ENCODE measurements at places on chromosomes 6 and 20.
A peak's percentile ranks its signal among the peaks of the same experiment; 100 is the strongest.

GRCh38 chr6:168434505-168434904 is 6.5 kb upstream of the SMOC2 start:
- no peak overlapping the region for H3K4me3 ChIP-seq
- no peak for DNase-seq
- H3K4me1 ChIP-seq = 0 out of 2 replicates have a peak, but pooled peaks cover 2% of the 10 kb centered on the region

DNA sequence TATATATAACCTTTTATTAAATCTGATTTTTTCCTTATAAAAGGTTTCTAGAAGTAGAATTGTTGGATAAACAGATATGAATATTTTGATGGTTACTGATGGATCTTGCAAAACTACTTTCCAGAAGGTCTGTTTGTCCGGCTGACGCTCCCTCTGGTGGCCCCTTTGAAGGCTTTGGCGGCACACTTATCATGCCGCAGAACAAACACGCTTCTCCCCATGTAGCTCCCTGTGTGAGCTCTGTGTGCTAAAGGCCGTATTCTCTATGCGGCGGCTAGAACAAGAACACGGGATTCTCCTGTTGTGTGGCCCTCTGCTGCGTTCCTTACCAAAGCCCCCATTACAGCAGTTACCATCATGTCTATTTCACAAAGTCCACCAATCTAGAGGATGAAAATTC is 30.0 kb downstream of the PPP1R3G start:
- H3K27ac ChIP-seq = no peak overlapping the region
- H3K27me3 ChIP-seq = no peaks in the 10 kb centered on the region
- H3K4me1 ChIP-seq = no peaks in the 10 kb centered on the region
- DNase-seq = no peak
- H3K4me3 ChIP-seq = no peak overlapping the region

GRCh38 chr6:161057103-161058091 is 65.8 kb downstream of the MAP3K4 start:
- H3K4me1 ChIP-seq = no peaks in the 10 kb centered on the region
- no peak for DNase-seq
- no peaks in the 10 kb centered on the region for H3K36me3 ChIP-seq
- no peak overlapping the region for H3K27ac ChIP-seq
- H3K4me3 ChIP-seq = no peak overlapping the region

DNA sequence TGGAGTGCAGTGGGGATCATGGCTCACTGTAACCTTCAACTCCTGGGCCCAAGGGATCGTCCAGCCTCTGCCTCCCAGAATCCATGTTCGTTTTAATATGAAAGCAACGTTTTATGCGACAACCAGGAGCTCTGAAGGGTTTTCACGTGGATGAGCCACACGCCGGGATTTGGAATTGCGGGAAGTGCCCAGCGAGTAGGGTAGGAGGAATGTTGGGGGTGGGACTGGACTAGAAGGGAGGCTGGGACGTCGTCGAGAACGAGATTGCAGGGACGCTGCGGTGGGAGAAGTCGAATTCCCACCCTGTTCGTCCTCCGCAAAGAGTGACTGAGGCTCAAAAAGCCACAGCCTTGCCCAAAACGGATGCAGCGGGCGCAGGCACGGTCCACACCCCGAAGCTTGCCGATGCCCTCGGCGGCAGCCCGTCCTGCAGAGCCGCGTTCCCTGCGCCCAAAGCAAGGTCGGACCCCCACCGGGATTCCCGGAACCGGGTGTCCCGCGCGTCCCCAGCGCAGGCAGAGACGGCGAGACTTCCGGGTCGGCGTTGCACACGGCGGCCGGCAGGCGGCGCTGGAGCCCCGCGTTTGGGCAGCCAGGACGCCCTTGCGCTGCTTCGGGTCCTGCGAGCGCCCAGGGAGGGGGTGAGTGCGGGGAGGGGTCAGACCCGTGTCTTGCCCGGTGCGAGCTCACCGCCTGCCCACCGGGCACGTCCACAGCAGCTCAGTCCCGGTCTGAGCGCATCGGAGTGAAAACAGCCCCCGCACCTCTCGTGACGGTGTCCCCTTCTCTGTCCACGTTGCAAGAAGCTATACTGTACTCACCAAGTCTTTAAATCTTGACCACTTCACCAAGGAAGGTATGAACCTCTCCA is 87.8 kb downstream of the DHX35 start:
- no peaks in the 10 kb centered on the region for H3K4me1 ChIP-seq
- H3K4me3 ChIP-seq = peak overlapping the region; percentile 76
- no peaks in the 10 kb centered on the region for H3K36me3 ChIP-seq

GRCh38 chr6:140050101-140050995 is 675.9 kb upstream of the CITED2 start:
- H3K4me3 ChIP-seq = no peak overlapping the region
- H3K27me3 ChIP-seq = no peaks in the 10 kb centered on the region
- H3K27ac ChIP-seq = no peak overlapping the region
- no peak for DNase-seq

GRCh38 chr6:144811140-144811539 is 526.0 kb downstream of the UTRN start:
- no peaks in the 10 kb centered on the region for H3K36me3 ChIP-seq
- H3K27ac ChIP-seq = no peak overlapping the region
- H3K27me3 ChIP-seq = no peaks in the 10 kb centered on the region

DNA sequence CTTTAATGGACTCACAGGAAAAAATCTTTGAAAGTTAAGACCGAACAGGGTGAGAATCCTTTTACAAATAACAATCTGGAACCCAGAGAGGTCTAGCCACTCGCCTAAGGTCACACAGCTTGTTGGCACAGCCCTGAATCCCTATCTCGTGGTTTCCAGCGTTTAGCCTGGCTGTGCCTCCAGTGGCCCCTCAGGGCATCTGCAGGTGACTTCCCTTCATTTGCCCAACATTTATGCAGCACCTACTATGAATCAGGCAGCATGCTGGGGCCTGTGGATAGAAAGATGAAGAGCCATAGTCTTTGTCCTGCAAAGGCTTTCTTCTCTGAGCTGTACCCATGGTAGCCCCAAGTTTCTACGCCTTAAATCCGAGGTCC is 2.6 kb upstream of the NR2E1 start:
- no peak for DNase-seq
- H3K27ac ChIP-seq = no peak overlapping the region
- H3K4me3 ChIP-seq = no peak overlapping the region
- no peaks in the 10 kb centered on the region for H3K36me3 ChIP-seq

DNA sequence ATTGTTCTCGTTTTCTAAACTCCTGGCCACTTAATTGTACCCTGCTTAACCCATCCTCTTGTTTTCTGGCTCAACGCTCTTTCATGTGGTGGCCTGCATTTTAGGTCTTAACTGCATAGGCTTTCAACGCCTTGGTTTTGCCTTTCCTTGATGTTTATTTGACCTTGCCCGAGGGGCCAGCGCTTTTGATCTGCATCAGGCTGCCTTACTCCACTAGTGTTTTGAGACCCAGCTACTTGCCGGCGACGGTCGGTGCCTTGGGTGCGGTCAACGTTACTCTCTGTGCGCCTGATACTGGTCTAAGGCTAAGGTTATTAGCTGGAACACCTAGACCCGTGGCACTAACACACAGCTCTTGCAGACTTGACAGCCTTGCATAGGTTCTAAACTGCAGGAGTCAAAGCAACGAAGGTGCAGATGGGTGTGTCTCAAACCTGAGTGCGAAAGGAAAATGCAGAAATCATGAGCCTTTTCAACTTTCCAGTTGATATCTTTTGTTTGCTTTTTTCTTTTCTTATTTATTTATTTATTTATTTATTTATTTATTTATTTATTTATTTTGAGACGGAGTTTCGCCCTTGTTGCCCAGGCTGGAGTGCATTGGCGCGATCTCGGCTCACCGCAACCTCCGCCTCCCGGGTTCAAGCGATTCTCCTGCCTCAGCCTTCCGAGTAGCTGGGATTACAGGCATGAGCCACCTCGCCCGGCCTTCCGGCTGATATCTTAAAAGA is 138.8 kb downstream of the HFE start:
- H3K36me3 ChIP-seq = no peaks in the 10 kb centered on the region
- no peaks in the 10 kb centered on the region for H3K4me1 ChIP-seq
- no peak for DNase-seq
- peak overlapping the region; percentile 91 for H3K27ac ChIP-seq

DNA sequence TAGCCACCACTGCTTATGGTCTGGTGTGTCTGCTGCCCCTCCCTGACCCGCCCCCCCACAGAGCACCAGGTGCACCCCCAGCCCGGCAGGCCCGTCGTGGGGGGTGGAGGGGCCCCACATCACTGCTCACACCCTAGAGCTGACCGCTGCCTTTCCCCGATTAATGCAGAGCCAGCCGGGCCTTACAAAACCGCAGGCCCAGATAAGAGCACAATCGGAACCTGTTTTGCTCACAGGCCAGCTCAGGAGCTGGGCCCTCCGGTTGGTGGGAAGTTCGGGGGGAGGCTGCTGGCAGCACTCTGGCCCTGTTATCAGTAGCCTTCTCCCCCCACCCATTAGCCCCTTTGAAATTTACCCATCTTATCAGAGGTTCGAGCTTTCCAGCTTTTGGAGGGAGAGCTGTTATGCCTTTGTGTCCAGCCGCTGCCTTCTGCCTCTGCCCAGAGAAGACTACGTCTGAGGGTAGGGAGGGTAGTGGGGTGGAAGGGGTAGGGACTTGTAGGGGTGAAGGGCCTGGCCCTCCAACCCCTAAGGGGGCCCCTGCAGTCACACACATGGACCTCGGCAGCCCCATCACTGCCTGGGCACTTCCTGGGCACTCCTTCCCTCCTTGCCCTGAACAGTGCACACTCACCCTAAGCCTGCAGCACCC is 6.9 kb upstream of the SPDEF start:
- no peak for DNase-seq
- no peaks in the 10 kb centered on the region for H3K27me3 ChIP-seq
- no peak overlapping the region for H3K27ac ChIP-seq
- peaks cover 9% of the 10 kb centered on the region for H3K4me1 ChIP-seq
- H3K4me3 ChIP-seq = no peak overlapping the region
- H3K36me3 ChIP-seq = no peaks in the 10 kb centered on the region

- H3K27ac ChIP-seq = no peak overlapping the region
- H3K36me3 ChIP-seq = no peaks in the 10 kb centered on the region
- no peak for DNase-seq
Observed at GRCh38 chr6:34144581-34145160, 1.2 kb downstream of the GRM4 start.

GRCh38 chr6:129239825-129240491 is 357.0 kb downstream of the LAMA2 start:
- no peak overlapping the region for H3K27ac ChIP-seq
- H3K4me3 ChIP-seq = no peak overlapping the region
- no peaks in the 10 kb centered on the region for H3K4me1 ChIP-seq
- H3K27me3 ChIP-seq = no peaks in the 10 kb centered on the region

DNA sequence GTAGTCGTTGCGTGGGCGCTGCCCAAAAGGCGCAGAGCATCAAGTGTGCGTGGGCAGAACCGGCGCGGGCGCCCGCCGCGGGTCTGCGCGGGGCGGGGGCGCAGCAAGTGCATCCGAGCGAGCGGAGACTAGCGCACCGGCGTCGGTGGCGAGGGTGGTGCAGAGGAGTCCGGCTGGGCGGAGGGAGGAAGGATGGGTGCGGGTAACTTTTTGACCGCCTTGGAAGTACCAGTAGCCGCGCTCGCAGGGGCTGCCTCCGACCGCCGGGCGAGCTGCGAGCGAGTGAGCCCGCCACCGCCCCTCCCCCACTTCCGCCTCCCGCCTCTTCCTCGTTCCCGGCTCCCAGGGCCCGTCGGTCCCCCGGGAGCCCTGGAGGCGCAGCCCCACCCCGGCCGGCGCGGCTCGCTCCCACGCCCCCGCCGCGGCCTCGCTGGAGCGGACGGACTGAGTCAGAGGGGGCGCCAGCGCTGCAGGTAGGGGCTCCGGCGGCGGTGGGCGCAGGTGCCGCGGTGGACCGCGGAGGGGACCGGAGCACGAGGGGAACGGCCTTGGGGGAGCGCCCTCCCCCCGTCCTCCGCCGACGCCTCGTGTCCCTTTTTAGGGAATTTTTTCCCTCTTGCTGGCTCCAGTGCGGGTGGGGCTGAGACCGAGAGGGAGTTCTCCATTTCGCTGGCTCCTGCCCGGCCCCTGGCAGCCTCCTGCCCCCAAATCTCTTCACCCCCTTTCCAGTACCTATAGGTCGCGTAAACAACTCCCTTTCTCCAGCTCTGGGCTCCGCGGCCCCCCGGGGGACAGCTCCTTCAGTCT is 1.6 kb upstream of the DBNDD2 start:
- H3K27ac ChIP-seq = 0 out of 2 replicates have a peak overlapping the region, but pooled peaks have one; percentile 29
- no peak for DNase-seq
- peaks cover 6% of the 10 kb centered on the region for H3K4me1 ChIP-seq
- H3K4me3 ChIP-seq = peak overlapping the region; percentile 82

DNA sequence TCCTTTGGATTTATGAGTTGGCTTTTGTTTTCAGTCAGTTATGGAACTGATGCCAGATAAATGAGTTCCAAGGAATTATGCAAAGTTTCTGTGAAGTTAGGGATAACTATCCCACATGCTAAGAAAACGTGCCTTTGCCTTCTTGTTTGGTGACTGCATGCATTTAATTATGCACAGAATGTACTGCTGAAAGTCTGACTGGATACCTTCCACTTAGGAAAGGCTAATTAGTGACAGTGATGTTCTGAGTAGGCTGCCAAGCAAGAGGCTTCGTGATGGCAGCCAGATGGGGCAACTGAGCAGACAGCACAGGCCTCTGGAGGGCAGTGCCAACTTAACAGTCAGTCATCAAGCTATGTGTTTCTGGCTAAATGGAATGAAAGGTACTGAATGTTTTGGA is 289.9 kb downstream of the CD109 start:
- H3K4me1 ChIP-seq = no peaks in the 10 kb centered on the region
- no peak overlapping the region for H3K4me3 ChIP-seq
- no peak overlapping the region for H3K27ac ChIP-seq
- H3K36me3 ChIP-seq = no peaks in the 10 kb centered on the region
- H3K27me3 ChIP-seq = no peaks in the 10 kb centered on the region

- H3K4me1 ChIP-seq = peaks cover 2% of the 10 kb centered on the region
- DNase-seq = no peak
- no peaks in the 10 kb centered on the region for H3K27me3 ChIP-seq
- no peak overlapping the region for H3K4me3 ChIP-seq
Observed at GRCh38 chr20:18728165-18728869, 85.3 kb upstream of the SCP2D1 start.

DNA sequence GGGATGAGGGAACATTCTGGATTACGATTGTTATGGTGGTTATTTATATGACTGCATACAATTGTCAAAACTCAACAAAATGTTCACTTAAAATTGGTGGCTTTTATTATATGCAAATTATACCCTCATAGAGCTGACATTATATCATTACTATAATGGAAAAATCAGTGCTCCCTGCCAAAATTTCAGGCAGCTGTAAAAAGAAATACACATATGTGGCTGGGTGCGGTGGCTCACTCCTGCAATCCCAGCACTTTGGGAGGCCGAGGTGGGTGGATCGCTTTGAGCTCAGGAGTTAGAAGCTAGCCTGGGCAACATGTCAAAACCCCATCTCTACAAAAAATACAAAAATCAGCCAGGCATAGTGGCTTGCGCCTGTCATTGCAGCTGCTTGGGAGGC is 75.8 kb upstream of the SULF2 start:
- H3K4me3 ChIP-seq = no peak overlapping the region
- H3K27me3 ChIP-seq = no peaks in the 10 kb centered on the region
- no peaks in the 10 kb centered on the region for H3K4me1 ChIP-seq
- H3K36me3 ChIP-seq = no peaks in the 10 kb centered on the region
- no peak for DNase-seq
- no peak overlapping the region for H3K27ac ChIP-seq

GRCh38 chr6:1208876-1209275 is 103.0 kb upstream of the FOXQ1 start:
- no peak overlapping the region for H3K4me3 ChIP-seq
- no peak for DNase-seq
- H3K27me3 ChIP-seq = no peaks in the 10 kb centered on the region
- H3K36me3 ChIP-seq = no peaks in the 10 kb centered on the region

GRCh38 chr20:58436868-58437645 is 48.0 kb downstream of the VAPB start:
- no peak overlapping the region for H3K4me3 ChIP-seq
- no peak for DNase-seq
- no peak overlapping the region for H3K27ac ChIP-seq
- H3K27me3 ChIP-seq = no peaks in the 10 kb centered on the region
- H3K4me1 ChIP-seq = peaks cover 28% of the 10 kb centered on the region
